Activated naive CD4-positive, alpha-beta T cell (primary cell): ENCODE measurements at places on chromosomes 2 and 18.

DNA sequence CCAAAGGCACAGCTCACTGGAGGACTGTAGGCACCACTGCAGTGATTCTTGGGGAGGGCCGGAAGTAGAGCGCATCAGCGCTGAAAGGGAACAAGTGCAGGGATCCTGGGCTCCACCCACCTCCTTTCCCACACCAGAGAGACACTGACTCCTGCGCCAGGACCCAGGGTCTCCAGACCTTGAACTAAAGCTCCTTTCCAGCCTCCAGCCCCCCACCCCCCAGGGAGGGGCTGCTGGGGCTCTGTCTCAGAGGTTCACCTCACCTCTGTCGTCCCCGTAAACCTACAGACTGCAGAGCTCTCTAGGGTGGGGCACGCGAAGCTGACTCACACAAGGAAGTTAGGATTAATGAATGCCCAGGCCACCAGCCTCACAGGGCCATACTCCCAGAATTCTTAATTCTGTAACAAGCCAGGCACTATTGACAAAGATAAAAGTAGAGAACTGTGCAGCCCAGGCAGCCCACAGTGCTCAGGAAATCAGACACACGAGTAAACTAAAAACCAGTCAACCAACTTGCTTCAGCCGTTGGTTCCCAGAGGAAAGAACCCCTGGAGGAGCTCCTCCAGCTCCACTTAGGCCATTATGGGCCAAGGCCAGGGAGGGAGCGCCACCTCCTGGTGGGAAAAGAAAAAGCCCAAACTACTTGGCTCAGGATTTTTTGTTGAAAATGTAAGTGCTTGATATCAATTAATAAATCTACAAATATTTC lies 45.1 kb upstream of the ACAA2 start:
- DNase-seq, result peak; percentile 44

DNA sequence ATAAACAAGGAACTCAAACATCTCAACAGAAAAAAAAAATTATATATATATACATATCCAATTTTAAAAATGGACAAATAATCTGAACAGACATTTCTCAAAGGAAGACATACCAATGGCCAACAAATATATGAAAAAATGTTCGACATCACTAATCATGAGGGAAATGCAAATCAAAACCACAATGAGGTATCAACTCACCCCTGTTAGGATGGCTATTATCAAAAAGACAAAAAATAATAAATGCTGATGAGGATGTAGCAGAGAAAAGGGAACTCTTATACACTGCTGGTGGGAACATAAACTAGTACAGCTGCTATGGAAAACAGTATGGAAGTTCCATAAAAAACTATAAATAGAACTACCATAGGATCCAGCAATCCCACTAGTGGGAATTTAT lies 46.1 kb downstream of the CLASP1 start:
- DNase-seq, result no peak

- DNase-seq, result no peak
Observed at GRCh38 chr2:183250472-183250871, 126.2 kb downstream of the NUP35 start.

GRCh38 chr2:62219407-62220159 lies 23.7 kb downstream of the B3GNT2 start:
- DNase-seq, result no peak

- no peak for DNase-seq
Observed at GRCh38 chr2:73746015-73746876, 9.1 kb upstream of the TPRKB start.

DNA sequence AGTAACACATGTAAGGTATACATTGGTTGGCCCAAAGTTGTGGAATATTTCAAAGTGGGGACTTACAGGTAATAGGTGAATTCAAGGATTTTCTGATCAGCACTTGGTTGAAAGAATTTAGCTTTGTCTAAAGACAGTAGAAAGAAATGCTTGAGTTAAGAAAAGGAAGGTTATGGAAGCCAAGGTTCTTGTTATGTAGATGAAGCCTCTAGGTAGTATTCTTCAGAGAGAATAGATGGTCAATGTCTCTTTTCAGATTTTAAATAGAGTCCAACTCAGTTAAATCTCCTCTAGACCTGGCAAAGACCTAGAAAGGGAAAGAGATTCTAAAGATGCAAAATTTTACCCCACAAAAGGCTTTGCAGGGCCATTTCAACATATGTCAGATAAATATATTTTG lies 157.4 kb downstream of the ANKRD30B start:
- DNase-seq, result no peak

DNA sequence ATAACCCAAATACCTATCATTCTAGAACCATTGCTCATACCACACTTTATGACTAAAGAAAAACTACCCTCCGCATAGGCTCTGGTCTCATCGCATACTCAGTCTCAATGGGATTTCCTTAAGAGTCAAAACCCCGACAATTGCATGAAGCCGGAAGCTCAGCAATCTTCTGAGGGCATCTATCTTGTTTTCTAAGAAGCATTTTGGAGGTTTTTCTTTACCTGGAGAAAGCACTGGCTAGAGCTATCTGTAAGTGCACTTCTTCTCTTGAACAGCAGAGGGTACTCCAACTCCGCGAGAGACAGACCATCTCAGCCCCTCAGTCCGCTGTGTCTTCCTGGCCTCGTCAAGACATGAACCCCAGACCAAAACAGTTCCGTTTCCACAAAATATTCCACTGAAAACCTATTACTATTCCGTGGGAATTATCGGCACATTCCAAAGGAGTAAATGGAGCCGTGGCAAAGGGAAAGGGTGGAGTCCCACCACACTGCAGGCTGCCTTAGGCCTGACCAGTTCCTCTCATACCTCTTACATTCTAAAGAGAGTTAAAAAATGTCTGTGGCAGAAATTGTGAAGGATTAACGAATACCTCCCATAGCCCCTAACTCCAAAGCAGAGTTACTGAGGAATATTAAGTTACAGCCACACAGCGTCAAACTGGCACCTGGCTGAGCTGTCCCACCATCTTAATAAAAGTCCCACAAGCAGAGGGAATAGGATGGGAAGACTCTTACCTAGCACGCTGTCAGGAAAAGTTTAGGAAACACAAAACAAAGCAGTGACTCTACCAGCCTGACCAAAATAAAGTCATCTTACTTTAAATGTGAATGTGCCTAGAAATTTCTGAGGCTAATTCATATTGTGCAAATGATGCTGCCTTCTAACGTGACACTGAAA lies 325.6 kb upstream of the VRK2 start:
- DNase-seq, result no peak

DNA sequence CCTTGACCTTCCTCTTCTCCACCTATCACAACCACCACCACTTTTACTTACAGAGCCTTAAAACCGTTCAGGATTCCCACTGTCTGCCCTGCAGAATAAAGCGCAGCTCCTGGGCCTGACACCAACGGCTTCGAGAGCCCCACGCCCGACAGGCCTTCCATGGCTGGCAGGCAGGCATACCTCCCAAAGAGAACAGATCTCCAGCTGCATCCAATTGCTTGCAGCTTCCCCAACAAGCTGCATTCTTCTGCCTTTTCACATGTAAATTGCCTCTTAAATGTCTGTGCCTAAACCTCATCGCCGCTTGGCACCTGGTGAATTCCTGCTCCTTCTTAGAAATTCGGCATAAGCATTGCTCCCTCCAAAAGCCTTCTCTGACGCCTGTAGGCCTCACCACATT lies 31.5 kb upstream of the FAM124B start:
- DNase-seq, result no peak

- no peak for DNase-seq
Observed at GRCh38 chr18:34509879-34510586, 200.1 kb upstream of the DTNA start.

DNA sequence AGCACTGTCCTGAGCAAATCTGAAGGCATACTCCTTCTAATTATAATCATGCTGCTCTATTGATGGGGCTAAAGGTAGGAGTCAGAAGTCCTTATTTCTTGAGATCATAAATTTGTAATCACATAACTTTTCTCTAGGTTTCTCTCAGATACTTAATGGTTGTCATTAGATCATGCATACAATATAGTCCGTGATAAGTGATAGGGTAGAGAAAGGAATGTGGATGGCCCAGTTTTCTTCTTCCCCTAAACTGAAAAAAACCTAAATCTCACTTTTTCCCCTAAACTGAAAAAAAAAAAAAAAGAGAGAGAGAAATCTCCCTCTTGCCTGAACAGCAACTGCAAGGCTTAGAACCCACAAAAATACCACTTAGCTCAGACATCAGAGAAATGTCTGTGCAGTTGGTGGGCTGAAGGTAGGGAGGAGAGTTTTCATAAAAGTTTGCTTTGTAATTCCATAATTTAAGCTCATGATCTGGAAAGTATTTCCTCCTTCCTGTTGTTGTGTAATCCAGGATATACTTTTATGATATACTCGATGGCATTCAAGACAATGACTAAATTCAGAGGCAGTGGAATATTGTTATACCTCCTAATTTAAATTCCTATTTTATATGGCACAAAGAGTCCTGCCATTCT lies 79.3 kb upstream of the ITPRID2 start:
- DNase-seq, result no peak

DNA sequence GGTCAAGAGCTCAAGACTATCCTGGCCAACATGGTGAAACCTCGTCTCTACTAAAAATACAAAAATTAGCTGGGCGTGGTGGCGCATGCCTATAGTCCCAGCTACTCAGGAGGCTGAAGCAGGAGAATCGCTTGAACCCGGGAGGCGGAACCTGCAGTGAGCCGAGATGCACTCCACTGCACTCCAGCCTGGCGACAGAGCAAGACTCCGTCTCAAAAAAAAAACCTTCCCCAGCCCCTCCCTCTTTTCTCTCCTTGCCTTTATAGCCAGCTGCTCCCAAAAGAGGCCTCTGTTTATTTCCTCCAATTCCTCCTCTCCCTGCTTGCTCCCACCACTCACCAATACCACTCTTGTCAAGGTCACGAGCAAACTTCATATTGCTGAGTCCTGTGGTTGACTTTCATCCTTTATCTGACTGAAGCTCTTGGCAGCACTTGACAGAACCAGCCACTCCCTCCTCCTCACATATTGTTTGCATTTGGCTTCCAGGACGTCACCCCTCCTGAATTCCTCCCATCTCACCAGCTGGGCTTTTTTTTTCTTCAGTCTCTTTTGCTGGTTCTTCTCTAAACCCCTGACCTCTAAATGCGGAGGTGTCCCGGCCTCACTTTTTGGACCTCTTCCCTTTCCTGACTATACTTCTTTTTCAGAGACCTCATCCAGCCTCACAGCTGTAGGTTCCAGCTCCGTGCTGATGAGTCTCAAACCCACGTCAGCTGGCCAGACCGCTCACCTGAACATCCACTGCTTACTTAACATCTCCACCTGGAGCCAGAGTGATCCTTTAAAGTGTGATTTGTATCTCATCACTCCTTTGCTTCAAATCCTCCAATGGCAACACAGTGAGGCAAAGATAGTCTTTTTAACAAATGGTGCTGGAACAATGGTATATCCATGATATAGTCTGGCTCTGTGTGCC lies 84.6 kb upstream of the CAB39 start:
- DNase-seq, result no peak

- DNase-seq, result no peak
Observed at GRCh38 chr2:131077182-131077846, 15.9 kb downstream of the FAM168B start.

GRCh38 chr18:57927511-57927910 lies 116.5 kb upstream of the NEDD4L start:
- DNase-seq, result no peak

- no peak for DNase-seq
Observed at GRCh38 chr2:101736861-101737291, 39.4 kb downstream of the MAP4K4 start.

- DNase-seq, result no peak
Observed at GRCh38 chr2:224520064-224520463, 65.1 kb downstream of the CUL3 start.

- DNase-seq, result no peak
Observed at GRCh38 chr2:146193619-146194018, 1651.2 kb upstream of the ACVR2A start.
